Activated effector memory CD4-positive, alpha-beta T cell treated with Interleukin-2 at 50 U/mL for 16 hours (primary cell): ENCODE measurements at places on chromosomes 6 and 20.

DNA sequence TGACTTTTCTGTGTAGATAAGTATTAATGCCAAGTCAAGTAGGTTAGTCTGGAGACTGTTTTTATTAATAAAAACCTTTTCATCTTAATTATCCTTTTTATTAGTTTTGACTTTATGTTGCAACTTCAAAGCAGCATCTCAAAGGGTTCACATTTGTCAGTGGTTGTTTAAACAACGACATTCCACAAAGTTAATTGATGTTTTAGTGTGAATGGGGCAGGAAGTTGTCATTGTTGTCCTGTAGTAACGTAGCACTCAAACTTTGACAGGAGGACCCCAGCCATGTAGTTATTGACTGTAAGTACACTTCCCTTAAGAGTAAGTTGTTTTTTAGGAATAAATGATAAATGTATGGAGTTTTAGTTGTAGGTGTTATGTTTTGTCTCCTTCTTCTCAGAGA lies 11.3 kb downstream of the SLC16A10 start:
- no peak for DNase-seq

DNA sequence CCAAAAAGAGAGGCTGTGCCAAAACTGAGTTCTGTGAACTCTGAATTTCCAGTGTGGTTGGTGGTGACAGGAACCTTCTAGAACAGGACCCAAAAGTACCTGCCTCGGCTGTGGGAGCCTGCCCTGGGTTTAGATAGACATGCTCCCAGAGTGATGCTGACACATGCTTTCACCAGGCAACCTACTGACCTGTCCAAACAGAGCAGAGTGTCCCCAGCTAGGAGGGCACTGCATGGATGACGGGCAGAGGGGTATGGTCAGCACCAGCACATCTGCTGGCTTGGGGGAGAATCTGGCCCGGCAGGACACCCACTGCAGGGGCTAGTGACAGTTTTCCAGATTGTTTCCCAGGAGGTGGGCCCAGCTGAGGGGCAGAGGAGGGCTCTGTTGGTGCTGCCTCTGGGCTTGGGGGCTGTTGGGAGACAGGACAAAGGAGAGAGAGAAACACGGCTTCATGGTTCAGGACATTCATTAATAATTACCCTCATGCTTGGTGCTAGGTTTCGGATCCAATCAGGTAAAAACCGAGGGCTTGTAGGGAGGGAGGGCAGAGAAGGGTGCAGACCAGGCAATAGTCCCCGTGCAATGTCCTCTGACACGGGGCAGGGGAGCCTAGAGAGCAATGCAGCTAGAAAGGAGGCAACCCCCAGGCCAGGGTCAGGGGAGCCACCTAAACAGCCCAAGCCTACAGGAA lies 15.0 kb downstream of the KCNK5 start:
- DNase-seq = no peak

DNA sequence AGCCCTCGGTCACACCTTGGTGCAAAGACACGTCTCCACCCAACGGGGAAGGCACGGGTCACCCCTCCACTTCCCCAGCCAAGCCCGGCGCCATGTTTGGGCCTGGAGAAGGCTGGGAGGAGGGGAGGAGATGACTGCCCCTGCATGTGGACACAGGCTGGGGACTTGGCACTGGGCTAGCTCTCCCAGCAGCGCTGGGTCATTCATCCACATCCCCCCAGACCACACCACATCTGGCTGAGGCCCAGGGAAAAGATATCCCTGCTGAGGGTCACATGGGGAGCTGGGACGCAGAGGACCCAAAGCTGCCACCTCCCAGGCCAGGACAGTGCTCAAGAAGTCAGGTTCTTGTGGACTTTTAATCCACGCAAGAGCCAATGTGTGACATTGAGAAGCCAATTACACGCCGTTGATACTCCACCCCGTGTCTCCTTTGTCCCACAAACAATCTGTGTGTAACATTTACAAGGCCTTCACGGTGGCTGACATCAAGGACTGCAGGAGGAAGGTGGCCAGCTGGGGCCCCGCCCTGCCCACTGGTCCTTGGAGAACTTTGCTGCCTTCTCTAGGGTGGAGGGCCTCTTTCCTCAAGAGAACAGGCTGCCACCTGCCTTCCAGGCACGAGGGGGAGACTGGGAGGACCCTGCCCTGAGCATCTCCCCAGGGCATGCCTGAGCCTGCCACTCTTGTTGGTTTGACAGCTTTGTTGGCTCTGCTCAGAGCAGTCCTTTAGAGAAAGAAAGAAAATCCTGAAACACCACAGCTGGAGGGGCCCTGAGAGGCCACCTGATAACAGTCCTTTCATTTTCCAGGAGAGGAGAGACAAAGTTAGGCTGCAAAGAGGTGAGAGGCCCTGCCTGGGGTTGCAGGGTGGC lies 5.3 kb upstream of the IP6K3 start:
- DNase-seq = no peak

DNA sequence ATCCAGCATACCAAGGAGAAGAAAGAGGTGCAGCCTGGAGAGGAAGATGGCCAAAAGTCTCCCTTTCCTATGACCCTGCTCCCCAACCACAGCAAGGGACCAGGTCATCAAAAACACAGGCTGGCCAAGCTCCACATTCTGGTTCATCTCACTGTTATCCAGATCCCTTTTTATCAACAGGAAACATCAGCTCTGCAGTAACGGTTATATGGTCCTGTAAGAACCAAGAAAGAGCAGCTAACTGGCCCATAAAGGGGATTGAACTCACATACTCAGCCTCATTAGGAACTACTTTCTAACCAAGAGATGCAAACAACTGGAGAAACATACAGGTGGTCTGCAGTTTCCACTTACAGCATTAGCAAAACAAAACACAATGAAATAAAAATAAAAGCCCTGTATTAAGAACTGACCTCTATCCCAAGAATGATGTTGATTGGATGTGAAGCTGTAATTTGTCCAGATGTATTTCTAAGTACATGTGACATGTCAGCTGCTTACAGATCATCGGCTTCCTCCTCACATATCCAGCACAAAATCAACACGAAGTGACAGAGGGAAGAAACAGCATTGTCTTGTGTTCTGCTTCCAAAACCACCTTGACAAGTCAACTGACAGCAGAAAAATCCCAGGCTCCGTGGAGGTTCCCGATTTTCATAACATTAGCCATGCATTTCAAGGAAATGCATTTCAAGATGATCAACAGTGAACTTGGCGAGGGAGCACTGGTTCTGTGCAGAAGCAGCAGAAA lies 557.2 kb upstream of the AGPAT4 start:
- DNase-seq = no peak

DNA sequence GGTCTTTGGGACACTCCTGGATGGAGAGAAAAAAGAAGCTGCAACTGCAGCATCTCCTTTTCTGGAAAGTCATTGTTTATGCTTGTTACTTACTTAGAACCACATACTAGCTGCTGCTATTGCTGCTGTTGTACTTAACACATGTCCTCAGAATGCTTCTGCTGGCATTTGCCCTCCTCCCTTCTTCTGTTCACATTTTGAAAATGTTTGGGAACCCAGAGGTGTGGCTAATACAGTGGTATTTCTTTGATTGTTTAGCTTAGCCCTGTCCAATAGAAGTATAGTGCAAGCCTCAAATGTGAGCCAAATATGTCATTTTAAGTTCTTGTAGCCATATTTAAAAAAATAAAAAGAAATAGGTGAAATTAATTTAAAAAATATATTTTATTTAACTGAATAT lies 8.4 kb downstream of the DTD1 start:
- DNase-seq = no peak

DNA sequence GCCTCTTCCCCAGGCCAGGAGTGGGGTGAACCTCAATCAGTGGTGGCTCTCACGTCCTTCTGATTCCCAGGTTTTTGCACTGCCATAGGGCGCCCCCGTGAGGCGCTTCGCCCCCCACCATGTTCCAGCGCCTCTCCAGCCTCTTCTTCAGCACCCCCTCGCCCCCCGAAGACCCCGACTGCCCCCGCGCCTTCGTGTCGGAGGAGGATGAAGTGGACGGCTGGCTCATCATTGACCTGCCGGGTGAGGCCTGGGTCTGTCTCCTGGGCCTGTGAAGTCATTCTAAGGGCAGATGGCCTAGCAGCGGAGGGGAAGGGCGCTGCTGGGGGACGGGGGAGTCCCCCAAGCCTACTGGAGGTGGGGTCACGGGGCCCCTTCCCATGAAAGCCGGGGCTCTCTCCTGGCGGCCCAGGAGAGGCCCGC lies 4.5 kb downstream of the TP53INP2 start:
- peak; percentile 43 for DNase-seq

- DNase-seq = no peak
Observed at GRCh38 chr6:14913931-14914330, 331.9 kb upstream of the JARID2 start.

GRCh38 chr20:48373555-48373934 lies 454.3 kb downstream of the PREX1 start:
- no peak for DNase-seq

DNA sequence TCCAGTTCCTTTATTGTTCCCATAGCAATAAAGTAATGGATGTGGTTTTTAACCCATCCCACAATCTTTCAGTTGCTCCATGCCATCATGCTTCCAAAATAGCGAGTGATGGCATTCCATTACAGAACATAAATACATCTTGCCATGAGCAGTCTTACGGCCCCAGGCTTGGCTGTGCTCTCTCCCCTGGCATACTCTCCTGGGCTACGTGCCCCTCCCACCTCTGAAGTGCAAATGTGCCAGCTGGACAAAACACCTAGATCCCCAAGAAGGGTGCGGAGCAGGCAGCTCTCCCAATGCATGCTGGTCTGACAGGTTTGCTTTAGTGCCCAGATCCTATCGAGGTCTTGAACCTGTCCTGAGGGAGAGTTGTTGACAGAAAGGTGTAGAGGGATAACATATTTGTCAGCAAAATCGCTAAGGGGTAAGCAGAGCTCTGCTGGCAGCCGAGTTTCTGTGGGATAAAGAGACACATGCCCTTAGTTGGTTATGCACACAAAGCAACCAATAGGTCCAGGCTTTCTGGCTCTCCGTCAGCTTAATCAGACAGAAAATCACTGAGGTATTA lies 43.9 kb upstream of the PAX1 start:
- no peak for DNase-seq

- DNase-seq = no peak
Observed at GRCh38 chr6:40437631-40438030, 149.5 kb downstream of the LRFN2 start.

DNA sequence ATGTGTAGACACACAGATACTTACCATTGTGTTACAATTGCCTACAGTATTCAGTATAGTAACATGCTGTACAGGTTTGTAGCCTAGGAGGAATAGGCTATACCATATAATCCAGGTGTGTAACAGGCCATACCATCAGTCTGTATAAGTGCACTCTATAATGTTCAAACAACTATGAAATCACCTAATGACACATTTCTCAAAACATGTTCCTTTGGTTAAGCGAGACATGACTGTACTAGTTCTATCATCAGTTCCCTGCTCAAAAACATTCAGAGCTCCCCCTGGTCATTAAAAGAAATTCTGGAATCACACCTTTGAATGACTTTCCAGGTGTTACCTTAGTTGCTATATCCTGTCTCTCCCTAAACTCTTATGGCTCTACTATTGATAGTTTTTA lies 70.4 kb upstream of the SLC2A12 start:
- DNase-seq = no peak

DNA sequence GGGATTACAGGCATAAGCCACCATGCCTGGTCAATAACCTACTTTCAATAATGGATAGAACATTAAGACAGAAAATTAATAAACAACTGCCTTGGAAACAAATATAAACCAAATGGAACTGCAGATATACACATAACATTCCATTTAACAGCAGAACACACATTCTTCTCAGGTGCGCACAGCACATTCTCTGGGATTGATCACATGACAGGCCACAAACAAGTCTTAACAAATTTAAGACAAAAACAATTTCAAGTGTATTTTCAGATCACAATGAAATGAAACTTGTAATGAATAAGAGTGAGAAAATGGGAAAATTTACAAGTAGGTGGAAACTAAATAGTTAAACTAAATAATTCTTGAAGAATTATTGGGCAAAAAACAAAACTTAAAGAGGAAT lies 167.9 kb downstream of the TBX18 start:
- no peak for DNase-seq

- DNase-seq = no peak
Observed at GRCh38 chr6:70538376-70538775, 28.4 kb upstream of the SDHAF4 start.

DNA sequence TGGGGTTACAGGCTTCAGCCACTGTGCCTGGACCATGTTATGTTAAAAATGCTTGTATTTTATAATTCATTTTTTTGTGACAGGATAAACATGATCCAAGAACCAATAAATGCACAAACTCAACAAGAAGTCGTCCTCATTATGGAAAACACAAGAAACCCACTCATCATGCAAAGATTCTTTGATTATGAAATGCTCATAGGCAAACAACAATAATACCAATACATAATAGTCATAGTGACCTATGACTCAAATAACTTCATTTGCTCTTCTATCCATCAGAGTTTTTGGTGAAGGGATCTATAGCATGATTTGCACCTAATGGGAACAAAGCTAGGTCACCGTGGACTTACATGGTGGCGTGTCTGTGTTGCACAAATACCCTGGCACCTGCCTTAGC lies 217.1 kb upstream of the THEMIS start:
- DNase-seq = no peak

GRCh38 chr20:37566590-37567330 lies 39.1 kb upstream of the BLCAP start:
- DNase-seq = no peak

- no peak for DNase-seq
Observed at GRCh38 chr20:61135968-61136367, 116.1 kb upstream of the CDH4 start.

- DNase-seq = no peak
Observed at GRCh38 chr20:44728801-44729443, 13.8 kb downstream of the CCN5 start.

DNA sequence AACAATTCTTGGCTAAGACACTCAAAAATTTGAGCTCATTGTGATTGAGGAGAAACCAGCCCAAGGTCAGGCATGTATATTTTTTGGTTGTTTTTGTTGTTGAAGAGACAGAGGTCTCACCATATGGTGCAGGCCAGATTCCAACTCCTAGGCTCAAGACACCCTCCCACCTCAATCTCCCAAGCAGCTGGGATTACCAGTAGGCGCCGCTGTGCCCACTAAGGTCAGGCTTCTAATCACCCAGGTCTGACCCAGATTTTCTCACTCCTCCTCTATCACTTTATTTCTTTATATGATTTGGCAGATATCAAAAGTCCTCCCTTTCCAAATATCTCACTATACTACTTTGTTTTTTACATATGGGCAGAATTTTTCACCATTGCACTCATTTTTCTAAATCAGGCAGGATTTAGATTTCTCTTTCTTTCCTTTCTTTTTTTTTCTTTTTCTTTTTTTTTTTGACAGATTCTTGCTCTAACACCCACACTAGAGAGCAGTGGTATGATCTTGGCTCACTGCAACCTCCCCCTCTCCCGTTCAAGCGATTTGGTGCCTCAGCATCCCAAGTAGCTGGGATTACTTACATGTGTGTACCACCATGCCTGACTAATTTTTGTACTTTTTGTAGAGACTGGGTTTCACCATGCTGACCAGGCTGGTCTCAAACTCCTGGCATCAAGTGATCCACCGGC lies 1.7 kb upstream of the C6orf141 start:
- DNase-seq = no peak
